NCI-H446 (cell line): ENCODE measurements at places on chromosomes 3 and 15.

DNA sequence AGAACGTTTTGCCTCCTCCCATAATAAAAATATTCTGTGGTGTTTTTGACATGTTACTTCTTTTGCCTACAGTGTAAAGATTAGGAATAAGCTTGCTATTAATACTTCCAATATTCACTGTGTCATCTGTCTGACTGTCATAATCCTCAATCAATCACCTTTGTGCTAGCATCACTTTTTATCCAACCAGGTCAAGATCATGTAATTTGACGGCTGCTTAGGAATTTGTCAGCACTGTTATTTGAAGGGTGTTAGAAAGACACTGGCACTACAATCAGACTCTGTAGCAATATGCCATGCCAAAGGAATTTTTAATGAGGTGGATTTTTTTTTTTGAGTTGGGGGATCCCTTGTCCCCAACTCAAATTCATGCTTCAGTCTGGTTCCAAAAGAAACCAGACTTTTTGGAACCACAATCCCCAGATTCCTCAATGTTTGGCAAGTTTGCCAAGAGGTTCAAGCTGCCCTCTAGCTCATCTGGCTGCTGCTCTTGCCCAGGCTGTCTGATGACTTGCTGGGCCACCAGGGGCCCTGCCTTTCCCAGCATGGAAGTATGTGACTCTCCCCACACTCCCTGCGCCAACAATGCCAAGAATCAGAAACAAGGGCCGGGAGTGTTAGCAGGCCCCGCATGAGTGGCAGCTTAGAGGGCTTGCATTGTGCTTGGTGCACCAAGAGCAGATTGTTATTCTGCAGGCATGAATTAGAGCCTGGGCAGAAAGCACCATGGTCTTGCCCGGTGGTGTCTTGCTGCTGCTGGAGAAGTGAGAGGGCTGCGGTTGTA is 58.6 kb upstream of the TSC22D2 start:
- DNase-seq = peak; percentile 92

DNA sequence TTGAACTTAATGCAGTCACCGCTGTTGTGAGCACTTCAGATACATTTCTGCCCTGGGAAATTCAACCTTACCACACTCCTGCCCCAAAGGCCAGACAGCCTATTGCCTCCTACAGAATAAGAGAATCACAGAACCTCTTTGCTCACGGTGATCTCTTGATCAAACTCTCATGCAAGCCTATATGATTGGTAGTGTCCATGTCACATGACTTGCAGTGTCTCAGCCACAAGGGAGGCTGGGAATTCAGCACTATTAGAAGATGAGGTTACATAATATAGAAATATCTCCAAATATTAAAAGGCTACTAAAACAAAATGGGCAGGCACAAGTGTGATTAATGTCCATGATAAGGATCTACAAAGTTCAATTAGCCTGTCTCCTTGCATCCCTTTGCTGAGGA is 3.8 kb upstream of the PCOLCE2 start:
- DNase-seq = no peak

DNA sequence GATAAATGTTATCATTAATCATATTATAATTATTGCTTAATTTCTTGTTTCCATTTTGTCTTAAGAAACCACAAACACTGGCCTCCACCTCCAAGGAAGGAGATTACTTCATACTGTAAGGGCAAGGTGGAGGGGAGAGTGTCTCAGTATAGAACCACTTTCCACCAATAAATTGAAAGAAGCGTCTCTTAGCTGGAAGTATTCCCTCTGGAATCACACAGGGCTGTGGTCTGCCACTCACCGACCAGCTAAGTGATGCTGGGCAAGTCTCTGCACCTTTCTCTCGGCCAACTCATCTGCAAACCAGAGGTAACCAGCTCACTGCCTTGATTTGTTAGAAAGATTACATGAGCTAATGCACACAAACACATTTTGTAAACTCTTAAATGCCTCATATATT is 63.1 kb downstream of the EIF4E3 start:
- DNase-seq = no peak

DNA sequence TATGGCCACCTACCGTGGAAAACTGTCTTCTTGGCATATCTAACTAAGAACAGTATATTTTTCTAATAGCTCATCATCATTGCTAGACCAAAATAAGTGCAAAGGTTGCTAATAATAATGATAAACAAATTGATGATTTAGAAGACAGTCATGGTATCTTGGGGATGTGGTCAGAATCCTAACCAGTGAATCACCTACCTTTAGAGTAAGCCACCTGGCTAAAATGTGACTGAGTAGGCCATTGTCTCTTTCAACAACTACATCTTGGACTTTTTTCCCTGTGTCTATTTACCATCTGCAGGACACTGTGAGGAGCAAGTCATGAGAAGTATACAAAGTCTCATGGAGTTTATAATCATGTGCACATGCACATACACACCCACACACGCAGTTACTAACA is 273.5 kb upstream of the SEMA6D start:
- no peak for DNase-seq

- peak; percentile 62 for DNase-seq
Observed at GRCh38 chr15:74320352-74321247, 46.8 kb downstream of the CYP11A1 start.

DNA sequence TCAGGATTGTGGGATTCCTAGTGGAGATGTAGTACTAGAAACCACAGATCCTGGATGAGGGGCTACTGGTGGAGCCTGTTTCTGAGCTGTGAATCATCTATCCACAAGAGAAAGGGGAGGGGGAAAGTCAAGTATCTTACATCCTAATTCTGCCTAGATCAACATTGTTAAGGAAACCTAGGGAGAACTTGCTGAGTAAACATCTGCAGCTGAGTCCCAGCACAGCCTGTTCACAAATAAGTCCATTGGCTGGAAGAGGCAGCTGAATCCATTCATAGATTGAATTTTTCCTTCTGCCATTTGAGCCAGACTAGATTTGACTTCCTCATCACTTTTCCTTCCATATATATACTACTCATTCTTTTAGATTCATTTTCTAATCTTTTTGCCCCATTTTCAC is 460.5 kb downstream of the TUSC7 start:
- DNase-seq = no peak

DNA sequence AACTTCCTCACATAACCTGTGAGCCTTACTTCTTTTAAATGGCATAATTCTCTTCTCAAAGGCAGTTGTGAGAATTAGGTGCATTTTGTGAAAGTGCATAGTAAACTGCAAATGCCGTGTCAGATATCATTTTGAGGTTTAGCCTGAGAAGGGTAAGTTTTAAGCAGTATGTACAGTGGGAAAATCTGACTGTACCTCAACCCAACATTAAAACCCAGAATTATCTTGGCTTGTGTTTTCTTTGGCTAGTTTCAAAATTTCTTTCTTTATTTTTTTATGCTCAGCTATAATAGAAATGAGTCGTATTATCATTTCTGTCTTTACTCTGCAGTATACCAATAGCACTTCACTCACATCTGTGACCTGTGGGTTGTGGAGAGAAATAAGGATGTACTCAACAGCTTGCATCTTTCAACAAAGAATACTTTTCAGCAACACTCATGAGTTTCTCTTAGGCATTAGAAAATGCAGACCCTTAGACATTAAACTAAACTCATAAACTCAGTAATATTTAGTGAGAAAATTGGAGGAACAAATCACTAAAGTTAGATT is 65.7 kb downstream of the RASA2 start:
- no peak for DNase-seq

DNA sequence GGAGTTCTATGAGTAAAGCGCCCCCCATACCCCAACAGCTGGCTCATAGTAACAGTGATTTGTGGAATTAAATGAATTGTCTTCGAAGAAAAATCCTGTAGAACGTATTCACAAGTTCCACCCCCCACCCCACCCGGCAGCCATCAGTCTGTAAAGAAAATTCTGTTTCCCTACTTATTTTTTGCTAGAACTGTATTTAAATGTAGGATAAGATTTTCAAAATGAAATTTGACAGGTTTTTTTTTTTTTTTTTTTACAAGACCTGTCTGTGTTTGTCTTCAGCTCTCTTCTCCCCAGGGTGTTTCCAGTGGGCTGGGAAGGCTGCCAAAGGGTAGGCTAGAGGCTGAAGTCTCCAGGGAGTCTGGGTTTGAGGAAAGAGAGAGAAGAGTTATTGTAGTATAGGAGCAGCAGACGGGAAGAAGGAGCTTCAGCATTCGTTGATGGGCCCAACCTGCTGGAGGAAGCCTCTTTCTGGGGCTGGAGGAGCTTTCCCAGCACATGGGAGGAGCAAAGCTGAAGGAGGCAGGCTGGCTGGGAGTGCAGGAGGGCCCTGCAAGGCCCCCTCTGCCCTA is 130.6 kb upstream of the SEMA6D start:
- peak; percentile 28 for DNase-seq

GRCh38 chr3:46561951-46562350 is 4.2 kb downstream of the LRRC2 start:
- DNase-seq = no peak

GRCh38 chr15:38758043-38758442 is 193.4 kb upstream of the RASGRP1 start:
- DNase-seq = no peak

DNA sequence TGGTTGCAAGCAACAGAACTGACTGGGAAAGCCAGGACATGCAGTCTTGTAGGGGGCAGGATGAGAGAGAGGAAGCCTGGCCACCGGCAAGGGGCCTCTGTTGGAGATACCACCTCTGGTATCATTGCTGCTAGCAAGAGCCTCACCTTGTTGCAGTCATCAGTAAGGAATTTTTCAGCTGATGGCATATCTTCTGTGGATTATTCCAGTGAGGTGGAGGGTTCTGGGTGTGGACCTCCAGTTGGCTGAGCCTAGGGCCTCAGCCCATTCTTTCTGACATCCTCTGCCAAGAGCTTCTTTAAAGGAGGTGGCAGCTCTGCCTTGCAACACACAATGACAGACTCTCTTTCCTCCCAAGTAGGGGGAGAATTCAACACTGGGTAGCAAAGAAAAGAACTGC is 128.9 kb downstream of the AQP9 start:
- no peak for DNase-seq

DNA sequence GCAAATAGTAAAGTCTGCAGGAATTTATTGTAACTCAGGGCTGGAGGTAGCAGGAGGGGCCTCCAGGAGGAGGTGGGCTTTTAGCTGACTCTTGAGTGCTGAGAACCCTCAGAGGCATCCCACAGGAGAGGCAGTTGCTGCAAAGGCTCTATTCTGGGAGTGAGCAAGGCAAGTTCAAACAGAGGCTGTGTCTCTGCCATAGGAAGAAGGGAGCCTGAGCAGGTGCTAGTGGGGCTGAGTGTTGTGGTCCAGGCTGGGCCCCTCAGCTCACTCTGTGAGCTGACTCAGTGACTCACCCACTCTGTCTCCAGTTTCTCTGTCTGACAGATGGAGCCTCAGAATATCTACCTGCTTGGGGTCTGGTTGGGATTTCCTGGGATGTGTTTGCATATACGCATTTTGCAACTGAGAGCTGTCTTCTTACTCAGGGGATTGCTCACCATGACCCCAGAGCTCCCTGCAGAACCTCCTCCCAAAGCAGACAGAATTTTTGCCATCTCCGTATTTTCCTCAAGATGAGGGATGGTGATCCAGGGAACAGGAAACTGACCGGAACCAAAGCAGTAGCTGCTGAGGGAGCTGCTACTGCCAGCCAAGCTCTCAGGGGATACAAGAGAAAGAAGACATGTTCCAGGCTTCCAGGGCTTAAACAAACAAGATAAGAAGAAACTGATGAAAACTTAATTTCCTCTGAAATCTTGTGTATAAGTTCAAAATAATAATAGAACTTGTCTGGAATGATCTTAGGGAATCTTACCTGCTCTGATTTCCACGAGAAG is 13.6 kb upstream of the NOX5 start:
- no peak for DNase-seq

DNA sequence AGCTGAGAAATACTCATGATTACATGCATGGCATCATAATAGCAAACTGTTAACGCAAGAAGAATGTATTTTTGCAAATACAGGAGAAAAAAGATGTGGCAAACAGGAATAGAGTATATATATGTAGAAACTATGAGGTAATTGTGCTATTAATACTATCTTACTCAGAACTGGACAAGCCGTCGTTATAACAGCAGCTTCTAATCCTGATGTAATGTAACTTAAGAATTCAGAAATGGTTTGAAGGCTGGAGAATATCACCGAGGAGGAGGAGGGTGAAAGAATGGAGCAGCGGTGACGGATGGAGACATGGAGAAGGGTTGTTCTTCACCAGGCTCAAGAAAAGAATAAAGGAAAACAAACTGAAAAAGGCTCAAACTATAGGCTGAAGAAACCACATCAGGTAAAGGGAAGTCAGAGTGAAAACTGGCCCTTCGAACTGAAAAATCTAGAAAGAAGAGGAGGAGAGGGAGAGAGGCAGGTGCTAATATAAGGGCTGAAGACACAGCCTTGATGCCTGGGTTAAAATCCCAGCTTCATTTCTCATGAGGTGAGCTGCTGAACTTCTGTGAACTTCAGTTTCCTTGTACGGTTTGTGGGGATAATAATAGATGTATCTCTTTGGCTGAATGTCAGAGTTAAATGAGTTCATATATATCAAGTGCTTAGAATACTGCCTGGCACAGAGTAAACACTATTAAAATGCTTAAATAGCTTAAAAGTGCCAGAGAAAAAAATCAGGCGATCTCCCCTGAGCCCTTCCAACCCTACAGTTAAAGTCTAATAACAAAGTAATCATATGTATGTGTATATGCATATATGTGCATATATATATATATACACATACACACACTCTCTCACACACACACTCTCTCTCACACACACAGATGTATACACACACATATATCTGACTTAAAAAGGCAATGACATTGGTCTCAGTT is 43.9 kb downstream of the GOLIM4 start:
- peak; percentile 43 for DNase-seq

DNA sequence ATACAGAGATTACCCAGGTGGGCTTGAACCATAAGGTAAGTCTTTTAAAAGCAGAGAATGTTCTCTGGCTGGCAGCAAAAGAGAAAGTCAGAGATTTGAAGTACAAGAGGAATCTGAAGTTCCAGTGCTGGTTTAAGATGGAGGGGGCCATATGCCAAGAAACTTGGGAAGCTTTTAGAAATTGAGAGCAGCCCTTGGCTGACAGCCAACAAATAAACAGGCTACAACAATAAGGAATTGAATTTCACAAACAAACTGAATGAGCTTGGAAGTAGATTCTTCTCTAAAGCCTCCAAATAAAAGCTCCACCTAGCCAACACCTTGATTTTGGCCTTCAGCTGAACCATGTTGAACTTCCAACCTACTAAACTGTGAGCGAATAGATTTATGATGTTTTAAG is 85.7 kb downstream of the TRIM42 start:
- no peak for DNase-seq

DNA sequence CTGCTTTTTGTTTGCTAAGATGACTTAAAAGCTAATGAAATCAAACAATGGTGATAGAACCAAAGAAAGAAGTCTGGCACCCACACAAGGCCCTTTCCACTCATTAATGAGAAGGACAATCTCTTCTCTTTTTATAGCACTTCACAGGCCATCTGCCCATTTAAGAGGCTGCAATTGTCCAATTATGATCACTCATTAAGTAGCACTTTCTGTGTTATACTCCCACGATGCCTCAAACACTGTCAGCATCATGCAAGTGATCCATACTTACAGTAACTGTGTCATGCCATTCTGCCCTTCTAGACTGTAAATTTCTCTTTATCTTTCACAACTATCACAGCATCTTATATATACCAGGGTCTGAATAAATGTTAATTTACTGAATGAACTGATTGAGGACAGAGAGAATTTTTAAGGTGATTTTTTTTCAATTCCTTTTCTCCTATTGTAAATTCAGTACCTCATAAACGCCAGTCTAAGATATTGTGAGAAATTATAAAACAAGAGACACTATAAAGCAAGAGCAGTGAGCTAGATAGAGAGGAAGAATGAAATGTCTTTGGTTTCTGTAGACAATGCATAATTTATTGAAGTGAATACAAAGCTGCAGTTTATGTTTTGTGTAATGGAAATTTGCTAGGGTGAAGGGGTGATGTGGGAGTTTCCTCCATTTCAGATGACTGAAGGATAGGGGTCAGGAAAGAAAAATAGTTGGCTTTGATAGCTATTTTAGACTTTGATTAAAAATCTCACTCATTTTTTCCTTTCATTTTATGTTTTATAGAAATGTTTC is 17.3 kb downstream of the CD200 start:
- no peak for DNase-seq
